ENCODE measurements at places on chromosomes 11 and 22. TPM values are rescaled to one million over a fixed set of nuclear protein-coding genes. Genes with fewer than 3 reads are reported as not detected.

PKDREJ gene
- not detected for total RNA-seq

LUZP2 gene
- total RNA-seq = not detected

DCHS1 gene
- 3.9 TPM for total RNA-seq

APOA4 gene
- 3.9 TPM for total RNA-seq

DNA sequence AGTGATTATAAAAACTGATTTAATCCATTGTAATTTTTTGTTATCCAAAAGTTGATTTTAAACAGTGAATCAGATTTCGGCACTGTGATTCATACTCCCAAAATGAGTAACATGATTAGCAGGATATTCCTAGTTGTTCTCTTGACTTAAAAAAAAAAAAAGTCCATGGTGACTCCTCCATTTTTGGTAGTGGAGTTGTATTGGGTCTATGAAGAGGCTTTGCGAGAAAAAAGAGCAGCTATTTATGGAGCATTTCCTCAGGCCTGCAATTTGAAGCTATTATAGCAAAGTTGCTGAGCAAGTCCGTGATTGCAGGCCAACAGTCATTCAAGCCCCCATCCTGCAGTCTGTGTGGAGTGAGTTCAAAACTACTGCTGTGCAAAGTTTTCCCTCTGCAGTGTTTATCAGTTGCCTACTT lies 28.8 kb downstream of the YAP1 start:
- no peak for DNase-seq

DNA sequence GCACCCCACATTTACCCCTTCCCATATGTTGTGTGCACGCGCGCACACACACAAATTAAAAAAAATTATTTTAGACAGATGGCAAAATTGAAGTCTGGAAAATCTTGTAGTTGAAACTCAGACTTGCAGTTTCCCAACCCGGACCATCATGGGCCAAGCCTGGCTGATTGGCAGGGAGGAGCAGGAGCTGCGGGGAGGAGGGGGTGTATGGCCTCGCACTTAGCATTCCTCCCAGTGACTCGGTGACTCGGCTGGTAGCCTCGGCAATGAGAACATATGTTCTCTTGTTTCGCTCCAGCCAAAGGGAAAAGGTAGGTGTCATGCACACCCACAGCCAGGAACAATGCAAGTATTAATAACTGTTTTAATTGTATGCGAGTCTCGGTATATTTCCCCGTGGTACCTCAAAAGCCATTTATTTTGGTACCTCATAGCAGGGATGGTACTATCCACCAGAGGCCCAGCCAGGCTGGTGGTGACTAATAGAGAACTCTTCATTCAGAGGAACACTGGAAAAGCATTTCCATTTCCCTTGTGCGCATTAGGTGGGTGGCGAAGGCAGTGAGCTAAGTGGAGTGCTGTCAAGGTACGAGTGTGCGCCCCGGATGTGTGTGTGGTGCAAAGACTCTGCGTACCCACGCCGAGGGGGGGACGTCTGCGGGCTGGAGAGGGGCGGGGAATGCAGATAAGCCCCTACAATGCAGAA lies 92.5 kb downstream of the DSCAML1 start:
- DNase-seq = no peak

GRCh38 chr11:132402071-132402684 lies 1031.8 kb downstream of the NTM start:
- no peak for DNase-seq

GRCh38 chr11:24155792-24156191 lies 341.1 kb upstream of the LUZP2 start:
- no peak for DNase-seq

DNA sequence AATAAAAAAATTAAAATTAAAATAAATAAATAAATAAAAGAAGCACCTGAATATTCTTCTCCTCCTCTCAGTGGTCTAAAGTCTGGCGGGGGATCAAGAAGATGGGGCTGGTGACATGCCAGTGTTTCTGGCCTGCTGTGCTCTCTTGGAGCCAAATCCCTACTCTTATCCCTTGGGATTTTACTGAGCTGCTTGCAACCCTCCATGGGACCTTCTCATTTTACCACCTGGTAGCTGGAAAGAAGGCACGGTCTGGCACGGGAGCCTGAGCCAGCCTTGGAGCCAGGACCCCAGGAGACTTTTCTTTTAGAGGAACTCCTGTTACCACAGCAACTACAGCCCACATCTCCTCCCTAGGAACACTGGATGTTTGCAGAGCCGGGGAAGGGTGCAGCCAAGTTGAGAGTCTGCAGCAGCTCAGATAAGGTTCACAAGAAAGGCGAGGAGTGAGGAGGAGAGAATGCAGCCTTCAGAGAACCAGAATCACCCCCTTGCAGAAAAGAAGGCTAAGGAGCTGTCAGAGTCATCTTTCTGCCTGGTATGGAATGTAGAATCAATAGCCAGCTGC lies 21.4 kb downstream of the CD6 start:
- peak; percentile 19 for DNase-seq

GRCh38 chr11:80587906-80588305 lies 1147.1 kb upstream of the TENM4 start:
- no peak for DNase-seq

DNA sequence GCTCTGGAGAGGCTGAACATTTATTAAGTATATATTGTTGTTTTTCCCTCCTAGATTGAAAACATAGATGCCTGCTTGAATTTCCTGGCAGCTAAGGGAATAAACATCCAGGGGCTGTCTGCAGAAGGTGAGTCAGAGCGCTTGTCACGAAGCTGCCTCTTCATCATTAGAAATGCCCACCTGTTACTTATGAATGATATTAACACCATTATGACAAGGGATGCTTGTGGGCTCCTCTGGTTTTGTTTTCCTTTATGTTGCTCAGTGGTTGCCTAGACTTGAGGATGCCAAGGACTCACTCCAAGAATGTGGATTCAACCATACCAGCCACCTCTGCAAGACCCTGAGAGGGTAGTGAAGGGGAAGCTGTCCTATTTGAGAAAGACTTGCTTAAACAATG lies 156.2 kb downstream of the NAV2 start:
- DNase-seq = no peak

DNA sequence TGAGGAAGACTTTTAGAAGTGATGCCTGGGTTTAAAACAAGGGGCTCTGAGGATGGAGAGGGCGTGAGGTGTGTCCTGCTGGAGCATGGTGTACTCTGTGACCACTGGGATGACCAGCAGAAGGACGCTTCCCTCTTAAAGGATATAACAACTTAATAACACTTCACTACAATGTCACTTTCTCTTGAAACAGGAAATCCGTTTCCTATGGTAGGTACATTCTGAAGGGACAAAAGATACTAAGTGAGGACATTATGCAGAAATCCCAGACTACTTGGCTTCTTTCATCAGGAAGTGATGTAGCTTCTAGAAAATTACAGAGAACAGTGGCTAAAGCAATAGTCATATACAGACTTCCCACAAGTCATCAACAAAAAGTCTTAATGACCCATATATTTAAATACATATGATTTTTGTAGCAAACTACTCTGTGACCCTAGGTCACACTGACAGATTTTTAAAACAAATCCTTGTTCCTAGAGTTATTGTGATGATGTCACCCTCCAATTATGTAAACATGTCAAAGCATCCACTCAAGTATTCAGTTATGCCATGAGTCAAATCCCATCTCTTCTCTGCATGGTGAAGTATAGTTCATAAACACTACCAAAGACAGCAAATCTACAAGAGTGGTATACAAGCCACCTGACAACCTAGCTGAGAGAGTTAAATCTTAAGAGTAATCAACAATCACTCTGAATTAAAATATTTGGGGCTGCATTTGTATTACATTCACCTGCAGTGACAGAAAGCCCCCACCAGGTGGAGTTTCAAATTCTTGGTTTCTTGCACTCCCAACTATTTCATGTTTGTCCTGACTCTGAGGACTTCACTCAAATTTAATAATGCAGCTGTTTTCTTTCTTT lies 32.8 kb downstream of the PITPNB start:
- DNase-seq = no peak

GRCh38 chr11:30991802-30992512 lies 377.6 kb downstream of the DCDC1 start:
- DNase-seq = no peak

- no peak for DNase-seq
These were observed 127.4 kb downstream of the TTC17 start for GRCh38 chr11:43486141-43486540.

DNA sequence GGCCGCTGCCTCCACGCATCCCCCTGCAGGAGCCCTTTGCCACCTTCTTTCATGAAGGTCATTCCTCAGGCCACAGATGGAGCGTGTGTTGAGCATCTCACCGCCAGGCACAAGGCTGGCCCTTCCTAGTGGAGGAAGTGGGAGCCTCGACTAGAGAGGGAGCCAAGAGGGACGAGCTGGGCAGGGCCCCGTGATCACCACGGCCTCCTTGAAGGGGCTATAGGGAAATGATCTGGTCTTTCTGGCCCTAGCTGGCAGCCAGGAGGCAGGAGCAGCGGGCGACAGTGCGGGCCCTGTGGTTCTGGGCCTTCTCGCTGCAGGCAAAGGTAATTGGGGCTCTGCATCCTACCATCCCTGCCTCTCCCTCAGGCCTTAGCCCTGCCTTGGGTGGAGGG lies 49.1 kb downstream of the PISD start:
- no peak for DNase-seq

DNA sequence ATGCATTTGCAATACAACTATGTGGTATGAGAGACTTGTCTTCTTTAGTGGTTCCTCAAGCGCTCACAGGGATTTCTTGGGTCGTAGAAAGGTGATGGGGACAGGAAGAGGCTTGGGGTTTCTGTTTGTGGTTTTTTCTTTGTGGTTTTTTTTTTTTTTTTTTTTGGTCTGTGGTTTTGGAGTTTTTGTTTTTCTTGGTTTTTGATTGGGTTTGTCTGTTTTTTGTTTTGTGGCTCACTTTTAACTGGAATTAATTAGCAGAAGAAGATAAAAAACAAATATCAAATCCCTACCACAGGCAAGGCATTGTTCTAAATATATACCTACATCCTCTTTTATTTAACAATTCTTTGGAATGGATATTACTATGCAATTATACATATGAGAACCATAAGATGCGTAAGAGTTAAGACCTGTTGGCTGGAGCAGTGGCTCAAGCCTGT lies 5.5 kb downstream of the TTC28 start:
- DNase-seq = no peak

GRCh38 chr11:27616711-27617110 lies 83.5 kb downstream of the BDNF start:
- DNase-seq = no peak

DNA sequence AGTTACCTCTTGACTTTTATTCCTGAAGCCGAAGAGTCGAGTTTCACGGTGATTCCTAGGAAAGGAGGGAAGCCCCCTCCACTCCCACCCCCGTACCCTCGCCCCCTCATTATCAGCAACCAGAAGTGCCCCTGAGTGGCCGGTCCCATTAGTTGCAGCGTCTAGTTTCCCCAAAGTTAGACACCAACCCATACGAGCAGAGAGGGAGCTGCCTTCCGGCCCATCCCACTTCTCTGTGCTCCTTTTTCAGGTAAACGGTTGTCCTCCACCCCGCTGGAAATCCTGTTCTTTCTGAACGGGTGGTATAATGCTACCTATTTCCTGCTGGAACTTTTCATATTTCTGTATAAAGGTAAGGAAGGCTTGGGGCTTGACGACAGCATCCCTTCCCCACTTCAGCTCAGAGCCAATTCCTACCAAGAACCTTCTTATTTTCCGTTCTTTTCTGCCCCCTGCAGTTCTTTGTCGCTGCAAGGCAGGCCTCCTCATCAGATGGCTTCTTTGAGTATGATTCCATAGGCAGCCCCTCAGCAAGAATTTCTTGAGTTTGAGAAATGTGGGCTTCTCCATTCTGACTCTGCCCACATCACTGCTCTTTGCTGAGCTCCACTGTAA lies 701 bp downstream of the TMEM216 start:
- DNase-seq = no peak

GRCh38 chr22:17402293-17402692 lies 33.0 kb downstream of the CECR2 start:
- no peak for DNase-seq

- DNase-seq = no peak
These were observed 73.2 kb upstream of the SUSD2 start for GRCh38 chr22:24108073-24108472.

DNA sequence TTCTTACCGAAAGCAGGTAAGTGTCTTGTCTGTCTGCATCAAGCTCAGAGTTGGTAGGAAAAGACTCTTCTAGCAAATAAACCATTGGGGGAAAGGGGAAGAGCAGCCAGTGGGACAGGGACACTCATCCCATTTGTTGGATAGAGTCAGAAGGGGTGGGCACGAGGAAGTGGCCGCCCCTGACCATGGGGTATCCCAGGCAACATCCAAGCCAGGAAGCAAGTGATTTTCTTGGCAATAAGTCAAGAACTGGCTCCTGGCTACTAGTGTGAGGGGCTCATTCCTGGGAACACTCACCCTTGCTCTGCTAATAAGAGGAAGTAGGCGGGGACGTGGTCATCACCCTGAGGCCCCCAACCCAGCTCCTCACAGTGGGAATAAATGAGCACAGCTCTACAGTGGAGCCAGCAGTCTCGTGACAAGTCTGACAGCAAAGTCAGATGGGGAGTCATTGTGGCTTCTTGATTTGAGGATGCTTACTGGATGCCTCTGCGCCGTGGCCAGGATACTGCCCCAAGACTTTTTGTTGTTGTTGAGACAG lies 6.7 kb downstream of the SLC25A18 start:
- no peak for DNase-seq

GRCh38 chr11:75538150-75538942 lies 12.6 kb upstream of the GDPD5 start:
- DNase-seq = no peak

DNA sequence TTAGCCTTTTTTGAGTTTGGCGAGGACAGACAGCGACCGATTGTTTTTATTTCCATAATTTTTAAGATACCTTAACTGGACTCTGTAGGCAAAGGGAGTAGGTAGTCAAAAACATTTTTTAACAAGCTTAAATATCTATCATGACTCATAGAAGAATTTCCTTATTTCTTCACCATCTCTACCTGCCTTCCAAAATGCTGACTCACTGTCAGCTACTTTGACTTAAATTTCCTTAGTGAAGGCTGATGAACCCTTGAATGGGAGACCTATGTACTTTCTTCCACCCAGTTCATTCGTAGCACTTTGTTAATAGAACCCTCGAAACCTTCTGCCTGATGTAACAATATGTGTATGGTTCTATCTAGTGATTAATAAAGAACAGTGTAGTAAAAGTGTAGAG lies 1.1 kb upstream of the MTMR2 start:
- DNase-seq = no peak

- no peak for DNase-seq
These were observed 21.2 kb upstream of the FEZ1 start for GRCh38 chr11:125517116-125517770.

DNA sequence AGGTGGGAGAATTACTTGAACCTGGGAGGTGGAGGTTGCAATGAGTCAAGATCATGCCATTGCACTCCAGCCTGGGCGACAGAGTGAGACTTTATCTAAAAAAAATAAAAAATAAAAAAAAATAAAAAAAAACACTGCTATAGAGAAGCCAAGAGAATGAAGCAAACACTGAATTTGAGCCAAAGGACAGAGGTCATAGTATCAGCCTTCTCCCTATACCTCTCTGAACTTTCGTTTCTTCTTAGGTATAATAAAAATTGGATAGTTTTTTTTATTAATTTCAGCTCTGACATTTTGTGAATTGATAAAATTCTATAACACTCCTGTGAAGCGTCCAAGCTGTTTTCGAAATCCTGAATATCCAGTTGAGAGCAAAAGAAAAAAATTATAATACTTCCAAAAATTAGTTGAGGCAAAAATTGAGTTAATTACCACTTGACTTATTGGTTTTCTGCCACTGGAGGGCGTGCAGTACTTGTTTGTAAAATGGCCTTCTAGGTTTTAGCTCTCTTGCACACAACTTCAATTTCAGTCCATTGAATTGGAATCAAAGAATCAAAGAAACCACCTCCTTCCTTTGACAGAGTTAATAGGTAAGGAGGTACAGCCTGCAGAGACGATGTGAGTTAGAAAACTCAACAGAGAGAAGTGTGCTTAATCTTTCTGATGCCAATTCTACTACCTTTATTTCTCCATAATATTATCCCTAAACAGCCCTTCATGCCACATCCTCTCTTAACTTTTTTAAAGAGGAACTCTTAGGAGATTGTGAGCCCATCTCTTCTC lies 143.2 kb downstream of the BBOX1 start:
- DNase-seq = no peak

Data from suprapubic skin (tissue), 4 donors.